ENCODE measurements at places on chromosomes 6 and 20. TPM values are rescaled to one million over a fixed set of nuclear protein-coding genes. Genes with fewer than 3 reads are reported as not detected.

The POLR1C gene
- 21.8 TPM for polyA plus RNA-seq

The GMNN gene
- polyA plus RNA-seq = 21.4 TPM

The GGTLC1 gene
- polyA plus RNA-seq = not detected

The ATP9A gene
- 57.7 TPM for polyA plus RNA-seq

The ARMC2 gene
- 7.5 TPM for polyA plus RNA-seq

The MYH7B gene
- 63.9 TPM for polyA plus RNA-seq

The MEI4 gene
- polyA plus RNA-seq = not detected

The CNBD2 gene
- polyA plus RNA-seq = 0.30 TPM

DNA sequence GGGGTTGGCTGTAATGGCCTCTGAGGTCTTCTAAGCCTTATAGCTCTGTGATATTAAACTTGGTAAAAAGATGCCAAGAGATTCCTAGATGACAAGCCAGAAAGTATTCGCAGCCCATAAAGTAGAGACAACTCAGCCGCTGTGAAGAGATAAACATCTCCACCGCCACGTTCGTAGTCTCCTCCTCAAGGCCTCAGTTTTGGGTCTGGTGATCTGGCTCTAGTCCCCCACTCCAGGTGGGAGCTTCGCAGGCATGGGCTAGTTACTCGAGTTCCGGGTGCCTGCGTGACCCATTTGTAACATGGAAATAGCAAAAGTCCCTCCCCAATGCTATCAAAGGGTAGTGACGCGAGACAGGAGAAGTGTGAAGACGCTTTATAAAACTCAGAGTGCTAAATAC is 28.3 kb upstream of the AFDN start:
- no peak for DNase-seq

DNA sequence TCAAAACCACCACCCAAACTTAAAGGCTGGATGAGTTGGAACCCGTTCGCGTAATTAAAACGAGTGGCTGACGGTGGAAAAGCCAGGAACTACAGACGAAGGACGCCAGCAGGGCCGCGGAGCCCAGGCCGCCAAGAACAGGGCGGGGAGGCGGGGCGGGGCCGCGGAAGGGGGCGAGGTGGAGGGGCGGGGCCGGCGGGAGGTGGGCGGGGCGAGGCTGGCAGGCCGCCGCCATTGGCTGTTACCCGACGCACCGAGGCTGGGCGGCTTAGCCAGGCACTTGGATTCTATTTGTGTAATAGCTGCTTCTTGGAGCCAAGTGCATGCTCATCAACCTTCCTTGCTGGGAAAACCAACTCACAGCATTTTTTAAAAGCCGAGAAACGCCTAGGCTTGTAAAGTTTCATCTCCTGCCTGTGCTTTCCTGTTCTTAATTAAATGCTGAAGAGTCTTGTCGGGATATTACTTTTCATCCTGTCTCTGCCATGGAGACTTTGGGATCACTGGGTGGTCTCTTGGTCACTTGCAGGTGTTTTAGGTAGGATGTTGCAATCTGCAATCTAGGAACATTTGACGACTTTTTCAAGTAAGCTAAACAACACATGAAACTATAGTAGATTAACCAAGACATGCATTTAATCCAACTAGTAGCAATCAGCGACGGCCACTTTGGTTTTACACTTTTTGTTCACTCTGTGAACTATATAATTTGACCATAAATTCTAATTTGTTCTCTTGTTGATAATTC is 245.0 kb downstream of the ARID1B start:
- DNase-seq = peak; percentile 82

GRCh38 chr20:31922181-31922580 is 29.7 kb downstream of the PDRG1 start:
- DNase-seq = no peak

- DNase-seq = no peak
Observed at GRCh38 chr6:100463630-100464161, 1.0 kb downstream of the SIM1 start.

GRCh38 chr20:63361519-63362435 is 628 bp upstream of the CHRNA4 start:
- no peak for DNase-seq

- DNase-seq = no peak
Observed at GRCh38 chr6:36184311-36184710, 12.2 kb upstream of the BRPF3 start.
